ENCODE measurements at places on chromosomes 5 and 9. TPM values are rescaled to one million over a fixed set of nuclear protein-coding genes. Genes with fewer than 3 reads are reported as not detected.

- no peak for DNase-seq
Measured at GRCh38 chr9:16152276-16153101, 599.6 kb downstream of the CCDC171 start.

DNA sequence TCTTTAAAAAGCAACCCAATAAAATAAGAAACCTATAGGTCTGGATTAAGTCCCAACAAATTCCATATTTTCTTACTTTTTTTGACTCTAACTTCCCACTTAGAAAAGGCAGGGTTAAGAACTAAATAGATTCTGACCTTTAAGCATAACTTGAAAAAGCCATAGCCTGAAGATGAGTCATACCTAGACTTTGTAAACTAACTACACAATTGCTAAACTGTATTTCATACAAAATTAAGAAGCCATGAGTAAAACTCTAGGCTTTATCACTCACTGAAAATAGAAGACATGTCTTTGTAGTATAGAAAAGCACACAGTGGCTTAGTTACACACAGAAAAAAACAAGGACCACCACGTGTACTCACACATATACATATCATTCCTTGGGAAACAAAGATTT, 51.5 kb downstream of the MLLT3 start:
- DNase-seq, result no peak

DNA sequence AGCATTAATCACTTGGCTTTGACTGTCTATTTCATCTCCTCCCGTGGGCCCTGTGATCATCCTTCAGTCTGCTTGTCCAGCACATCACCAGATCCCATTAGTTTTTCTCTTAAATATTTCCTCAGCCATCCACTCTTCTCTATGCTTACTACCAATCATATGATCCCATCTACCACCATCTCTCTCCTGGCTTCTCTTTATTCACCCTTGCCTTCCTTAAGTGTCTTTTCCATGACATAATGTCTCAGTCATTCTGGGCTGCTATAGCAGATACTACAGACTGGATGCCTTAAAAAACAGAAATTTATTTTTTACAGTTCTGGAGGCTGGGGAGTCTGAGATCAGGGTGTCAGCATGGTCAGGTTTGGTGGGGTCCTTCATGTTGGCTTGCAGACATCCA, 208.4 kb upstream of the PPP1R2B start:
- DNase-seq, result no peak

The PCDHA1 gene
- not detected for total RNA-seq

Data from activated CD4-positive, alpha-beta T cell treated with anti-CD3 and anti-CD28 coated beads for 36 hours (primary cell).